ENCODE measurements at places on chromosomes 7 and 10.

DNA sequence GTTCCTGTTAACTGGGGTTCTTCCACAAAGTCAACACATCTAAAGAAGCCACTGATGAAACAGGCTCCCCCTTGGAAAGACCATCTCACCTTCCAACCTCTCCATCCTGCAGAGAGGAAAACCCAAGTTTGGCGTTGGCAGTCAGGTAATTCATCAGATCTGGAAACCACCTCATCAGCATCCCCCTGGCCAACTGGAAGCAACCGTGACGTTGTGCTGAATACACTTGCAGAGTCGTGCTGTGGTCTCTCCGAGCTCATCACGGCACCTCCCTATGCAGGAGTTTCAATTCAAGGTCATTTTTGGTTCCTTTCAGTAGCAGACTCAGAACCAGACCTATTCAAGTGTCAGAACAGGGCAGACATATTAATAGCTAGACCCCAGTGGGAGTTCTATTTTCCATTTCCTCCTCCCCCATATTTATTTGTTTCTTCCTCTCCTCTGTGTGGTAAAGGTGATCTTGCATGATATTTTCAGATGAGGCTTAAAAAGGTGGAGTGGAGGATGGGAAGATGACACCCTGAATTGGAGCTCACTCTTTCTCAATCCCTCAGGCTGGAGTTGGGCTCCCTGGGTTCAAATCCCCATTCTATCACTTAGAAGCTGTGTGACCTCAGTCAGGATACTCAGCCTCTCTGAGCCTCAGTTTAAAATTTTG is 149.1 kb upstream of the ADO start:
- no peak for DNase-seq

DNA sequence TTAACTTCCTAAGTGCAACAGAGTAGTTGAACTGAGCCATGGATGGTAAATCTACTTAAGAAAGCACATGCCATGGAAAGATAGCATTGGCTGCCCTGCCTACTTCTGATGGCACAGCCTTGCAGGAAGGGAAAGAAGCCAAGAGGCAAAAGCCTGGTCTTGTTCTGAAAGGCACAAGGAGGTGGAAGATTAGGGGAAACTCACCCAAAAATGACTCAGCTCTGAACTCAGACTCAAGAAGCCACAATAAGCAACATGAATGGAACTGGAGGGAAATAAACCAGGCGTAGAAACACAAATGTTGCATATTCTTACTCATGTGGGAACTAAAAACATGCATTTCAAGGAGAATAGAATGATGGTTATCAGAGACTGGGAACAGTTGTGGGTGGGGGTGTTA is 20.8 kb upstream of the ALOX5 start:
- DNase-seq: no peak

DNA sequence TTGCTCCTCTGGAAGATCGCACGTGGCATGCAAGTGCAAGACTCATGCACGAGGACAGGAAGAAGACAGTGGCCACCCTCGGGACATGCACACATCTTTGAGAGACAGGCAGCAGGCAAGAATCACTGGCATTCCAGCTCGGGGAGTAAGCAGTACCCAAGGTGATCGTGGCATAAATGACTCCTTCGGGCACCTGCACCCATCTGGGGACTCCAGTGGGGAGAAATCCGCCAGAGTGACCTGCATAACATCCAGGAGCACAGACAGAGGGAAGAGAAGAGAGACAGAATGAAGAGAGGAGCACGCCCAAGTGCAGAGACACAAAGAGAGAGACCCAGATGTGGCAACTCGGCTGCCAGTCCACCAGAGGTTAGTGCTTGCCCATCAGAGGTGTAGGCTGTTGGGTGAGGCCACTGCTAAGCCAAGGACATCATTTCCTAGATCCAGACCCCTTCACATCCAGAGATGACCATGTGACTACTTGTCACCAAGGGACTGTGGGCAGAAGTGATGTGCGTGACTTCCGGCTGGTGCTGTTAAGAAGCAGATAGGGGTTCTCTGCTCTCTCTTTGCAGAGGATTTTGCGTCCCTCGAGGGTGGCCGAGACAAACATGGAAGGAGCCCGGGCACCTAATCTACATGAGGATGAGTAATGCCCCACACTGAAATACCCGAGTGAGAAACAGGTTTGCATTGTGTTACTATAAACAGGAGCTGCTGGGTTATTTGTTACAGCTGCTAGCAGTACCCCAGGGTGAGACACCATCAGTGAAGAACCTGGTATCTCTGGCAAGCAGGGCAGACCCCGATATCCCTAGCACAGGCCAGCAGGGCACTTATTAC is 80.6 kb downstream of the VWA2 start:
- no peak for DNase-seq

- no peak for DNase-seq
Measured at GRCh38 chr7:106345421-106346166, 60.8 kb upstream of the NAMPT start.

DNA sequence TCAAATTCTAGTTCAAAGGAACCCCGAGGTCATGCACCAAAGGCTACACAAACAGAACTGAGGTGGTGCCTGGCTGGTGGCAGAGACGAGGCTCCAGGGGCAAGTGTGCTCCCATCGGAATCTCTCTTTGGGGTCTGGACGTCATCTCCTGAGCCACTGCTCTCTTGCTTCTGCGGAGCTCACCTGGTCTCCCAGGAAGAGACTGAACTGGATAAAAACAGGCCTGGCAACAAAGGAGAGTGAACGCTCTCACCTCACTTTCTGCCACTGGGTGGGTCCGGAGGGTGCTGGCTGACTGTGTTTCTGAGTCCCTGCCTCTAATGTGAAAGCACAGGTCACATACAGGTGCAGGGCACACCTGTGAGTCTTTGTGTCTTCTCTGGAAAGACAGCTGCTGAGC is 22.4 kb downstream of the VIPR2 start:
- no peak for DNase-seq

DNA sequence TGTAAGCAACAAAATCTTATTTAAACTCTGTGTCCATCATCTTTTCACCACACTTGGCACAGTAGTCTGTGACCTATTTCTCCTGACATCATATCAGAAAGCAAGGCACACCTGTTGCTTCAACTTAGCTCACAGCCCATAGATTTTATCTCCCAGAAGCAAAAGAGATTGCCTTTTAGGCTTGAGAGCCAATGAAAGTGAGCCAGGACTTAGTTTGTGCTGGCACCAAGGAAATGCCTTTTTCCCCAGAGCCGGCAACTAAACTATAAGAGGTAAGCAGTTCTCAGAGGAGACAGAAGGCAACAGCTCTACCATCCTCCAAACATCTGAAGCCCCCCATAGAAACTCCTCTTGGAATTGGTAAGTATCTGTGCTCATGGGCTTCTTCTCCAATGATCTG is at the start of gene ACSM6:
Gene ACSM6 (plus strand): TSS at position 295 of the 400 bp plus-strand sequence. CDS start 248 bp downstream, outside the sequence.
- no peak for DNase-seq

DNA sequence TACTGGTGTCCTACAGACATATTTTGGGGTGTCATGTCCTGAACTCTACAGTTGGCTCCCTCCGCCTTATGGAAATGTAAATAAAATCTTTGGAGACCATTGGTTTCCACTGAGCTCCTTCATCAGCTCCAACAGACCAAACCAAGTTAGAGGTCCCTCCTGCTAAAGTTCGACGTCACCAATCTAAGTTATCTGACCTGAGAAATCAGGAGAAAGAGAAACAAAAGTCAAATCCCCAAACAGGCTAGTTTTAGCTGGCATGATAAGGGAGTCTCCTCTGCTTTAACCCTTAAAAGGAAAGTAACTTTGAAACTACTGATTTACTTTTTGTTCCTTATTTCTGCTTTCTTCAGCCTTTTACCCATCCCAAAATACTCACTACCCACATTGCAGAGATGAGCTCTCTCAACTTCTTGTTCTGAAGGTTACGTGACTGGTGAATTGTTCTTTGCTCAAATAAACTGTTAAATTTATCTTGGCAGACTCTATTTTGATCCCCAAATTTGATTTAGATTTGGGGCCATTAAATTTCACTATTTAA is 39.9 kb downstream of the AVL9 start:
- no peak for DNase-seq

DNA sequence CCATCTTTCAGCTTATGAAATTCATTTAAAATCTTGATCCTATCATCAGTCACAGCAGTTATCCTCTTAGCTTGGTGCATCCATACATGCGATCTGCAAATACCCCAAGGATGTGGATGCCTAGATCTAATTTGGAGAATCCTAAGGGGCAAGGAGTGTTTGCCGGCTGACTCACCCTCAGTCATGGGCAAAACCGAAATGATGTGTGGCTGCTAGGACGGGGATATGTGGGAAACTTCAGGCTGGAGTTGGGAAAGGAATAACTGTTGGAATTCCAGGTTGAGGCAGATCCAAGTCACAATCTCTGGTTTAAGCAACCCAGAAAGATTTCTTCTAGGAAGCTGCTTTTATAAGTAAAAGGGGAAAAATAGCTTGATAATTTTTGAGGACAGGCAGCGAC is 19.7 kb upstream of the GOT1 start:
- DNase-seq: no peak

DNA sequence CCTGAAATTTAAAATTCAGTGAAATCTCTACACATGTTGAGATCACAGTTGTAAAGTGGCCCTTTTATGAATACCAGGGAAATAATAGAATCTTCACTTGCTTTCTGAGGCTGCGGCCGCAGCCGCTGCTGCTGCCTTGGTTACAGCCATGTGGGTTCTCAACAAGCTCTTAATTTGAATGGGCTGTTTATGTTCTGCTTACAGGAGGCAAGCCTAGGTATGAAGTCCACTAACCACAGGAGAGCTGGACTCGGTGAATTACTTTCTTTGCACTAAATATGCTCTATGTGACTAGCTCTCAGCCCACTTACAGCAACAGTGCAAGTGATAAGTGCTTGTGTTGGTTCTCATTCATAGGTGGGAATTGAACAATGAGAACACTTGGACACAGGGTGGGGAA is 410.8 kb downstream of the SFMBT2 start:
- no peak for DNase-seq

DNA sequence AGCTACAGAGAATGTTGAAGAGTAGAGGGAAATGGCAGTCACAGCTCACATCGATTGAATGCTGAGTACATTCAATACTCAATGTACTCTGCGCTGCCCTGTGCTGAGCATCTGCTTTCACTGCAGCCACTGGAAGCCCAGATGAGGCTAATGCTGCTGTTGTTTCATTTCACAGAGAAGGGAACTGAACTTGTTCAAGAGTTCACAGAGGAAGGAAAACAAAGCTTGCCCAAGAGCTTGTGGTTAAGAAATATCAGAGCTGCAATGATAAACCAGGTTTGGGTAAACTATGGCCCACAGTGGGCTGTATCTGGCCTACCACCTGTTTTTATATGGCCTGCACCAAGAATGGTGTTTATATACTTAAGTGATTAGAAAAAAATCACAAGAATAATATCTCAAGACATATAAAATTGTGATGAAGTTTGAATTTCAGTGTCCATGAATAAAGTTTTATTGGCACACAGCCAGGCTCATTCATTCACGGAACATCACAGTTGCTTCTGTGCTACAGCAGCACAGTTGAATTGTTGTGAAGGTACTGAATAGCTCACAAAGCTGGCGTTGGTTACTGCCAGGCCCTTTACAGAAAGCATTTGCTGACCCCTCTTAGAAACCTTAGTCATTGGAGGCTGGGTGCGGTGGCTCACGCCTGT is 64.1 kb downstream of the CFAP58 start:
- DNase-seq: no peak

- peak; percentile 91 for DNase-seq
Measured at GRCh38 chr10:47384148-47384921, at the start of gene ZNF488. ZNF488 (minus strand) TSS chr10:47384293; CDS start chr10:47368829, 15,464 bp downstream.

GRCh38 chr7:22060197-22060596 is 114.5 kb upstream of the CDCA7L start:
- DNase-seq: no peak

GRCh38 chr10:78231939-78232338 is 198.3 kb downstream of the RPS24 start:
- DNase-seq: no peak

DNA sequence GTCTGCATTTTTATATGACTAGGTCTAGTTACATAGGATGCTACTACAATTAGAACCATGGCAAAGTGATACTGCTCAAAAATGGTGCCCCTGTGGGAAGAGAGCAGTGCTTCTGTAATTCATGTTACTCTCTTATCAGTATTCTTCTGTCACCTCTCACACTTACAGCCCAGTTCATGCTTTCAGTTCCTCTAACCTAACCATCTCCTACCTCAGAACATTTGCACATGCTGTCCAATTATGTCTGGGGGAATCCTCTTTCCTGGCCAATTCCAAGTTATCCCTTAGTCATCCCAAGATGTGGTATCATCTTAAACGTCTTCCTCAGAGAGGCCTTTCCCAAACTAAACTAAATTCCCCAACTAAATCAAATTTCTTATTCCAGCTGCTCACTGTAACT is 190.2 kb downstream of the RELN start:
- DNase-seq: no peak

- no peak for DNase-seq
Measured at GRCh38 chr7:88115258-88115796, 104.5 kb downstream of the SRI start.

DNA sequence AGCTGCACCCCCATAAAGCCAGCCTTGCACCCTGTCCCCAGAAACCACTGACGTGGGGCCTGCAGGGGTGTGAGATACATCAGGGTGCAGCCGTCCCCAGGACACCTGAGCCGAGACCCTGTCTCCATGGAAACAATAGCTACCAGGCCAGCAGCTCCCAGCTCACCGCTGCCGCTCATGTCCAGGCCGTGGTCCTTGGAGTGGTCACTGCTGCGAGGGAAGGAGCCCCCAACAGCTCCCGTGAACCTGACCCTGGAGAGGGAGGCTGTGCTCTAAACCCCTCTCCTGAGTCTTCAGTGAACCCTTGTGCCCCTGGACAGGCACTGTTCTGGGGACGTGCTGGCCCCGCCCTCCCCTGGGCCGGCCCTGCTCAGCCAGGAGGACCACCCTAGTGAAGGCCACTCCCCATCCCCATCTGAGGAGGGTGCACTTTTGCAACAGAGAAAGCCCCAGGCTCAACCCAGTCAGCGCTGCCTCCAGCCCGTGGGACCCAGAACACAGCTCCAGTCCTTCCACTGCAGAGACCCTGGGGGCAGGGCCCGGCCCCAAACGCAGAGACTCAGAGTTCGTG is 19.6 kb upstream of the INPP5A start:
- no peak for DNase-seq

DNA sequence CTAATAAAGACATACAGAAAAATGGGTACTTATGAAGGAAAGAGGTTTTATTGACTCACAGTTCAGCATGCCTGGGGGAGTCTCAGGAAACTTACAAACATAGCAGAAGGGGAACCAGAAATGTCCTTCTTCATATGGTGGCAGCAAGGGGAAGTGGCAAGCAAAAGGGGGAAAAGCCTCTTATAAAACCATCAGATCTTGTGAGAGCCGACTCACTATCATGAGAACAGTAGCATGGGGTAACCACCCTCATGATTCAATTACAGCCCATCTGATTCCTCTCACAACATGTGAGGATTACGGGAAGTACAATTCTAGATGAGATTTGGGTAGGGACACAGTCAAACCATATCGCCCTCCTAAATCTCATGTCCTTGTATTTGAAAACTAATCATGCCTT is 1305.4 kb upstream of the SORCS1 start:
- no peak for DNase-seq

GRCh38 chr7:70797109-70797514 is 334.8 kb upstream of the GALNT17 start:
- DNase-seq: no peak

GRCh38 chr10:132659206-132660091 is 121.9 kb downstream of the INPP5A start:
- DNase-seq: no peak

GRCh38 chr7:131090188-131090587 is 237.5 kb upstream of the MKLN1 start:
- no peak for DNase-seq

Measured in H1 (cell line).